ENCODE measurements at places on chromosomes 16 and 17. TPM values are rescaled to one million over a fixed set of nuclear protein-coding genes. Genes with fewer than 3 reads are reported as not detected.
A peak's percentile ranks its signal among the peaks of the same experiment; 100 is the strongest.

- no peak for DNase-seq
Measured at GRCh38 chr16:35431829-35432663, 1972.6 kb downstream of the TP53TG3F start.

DNA sequence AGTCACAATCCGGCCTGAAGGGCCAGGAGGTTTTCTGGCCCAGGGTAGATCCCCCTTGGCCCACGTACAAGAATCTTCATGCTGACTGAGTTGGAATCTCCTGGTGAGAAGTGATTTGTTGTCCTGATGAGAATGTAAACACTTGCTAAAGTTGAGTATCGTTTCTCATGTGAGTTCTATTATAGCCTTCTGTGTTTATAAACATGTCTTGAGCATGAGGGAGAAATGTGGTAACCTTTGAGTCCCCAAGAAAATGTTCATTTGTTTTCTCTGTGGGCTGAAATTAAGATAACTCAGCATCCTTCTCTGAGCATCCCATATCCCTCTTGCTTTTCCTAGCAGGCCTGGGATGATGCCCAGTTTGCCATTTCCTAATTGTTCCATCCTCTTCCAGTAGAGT is 204.8 kb downstream of the FTO start:
- no peak for DNase-seq

The TP53TG3B gene
- not detected for total RNA-seq

The RAPGEFL1 gene
- total RNA-seq, result 18.1 TPM

- DNase-seq, result no peak
Measured at GRCh38 chr17:35286120-35286781, 43.4 kb downstream of the SLFN5 start.

The CDRT4 gene
- 2.6 TPM for total RNA-seq

DNA sequence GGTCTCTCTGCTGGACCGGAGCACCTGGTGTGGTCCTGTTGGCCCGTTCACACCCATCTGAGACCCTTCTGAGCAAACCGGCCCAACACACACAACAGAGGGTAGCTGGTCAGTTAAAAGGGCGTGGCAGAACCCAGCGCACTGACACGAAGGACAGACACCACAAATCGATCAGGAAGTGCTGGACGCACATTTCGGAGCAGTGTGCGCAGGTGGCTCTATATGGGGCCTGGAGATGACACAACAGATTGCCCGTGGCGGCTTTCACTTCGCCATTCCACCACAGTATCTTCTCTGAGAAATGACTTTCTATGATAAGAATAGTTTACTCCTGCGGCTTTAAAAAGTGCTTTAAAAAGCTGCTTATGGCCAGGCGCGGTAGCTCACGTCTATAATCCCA is 12.5 kb downstream of the CCDC57 start:
- no peak for DNase-seq

DNA sequence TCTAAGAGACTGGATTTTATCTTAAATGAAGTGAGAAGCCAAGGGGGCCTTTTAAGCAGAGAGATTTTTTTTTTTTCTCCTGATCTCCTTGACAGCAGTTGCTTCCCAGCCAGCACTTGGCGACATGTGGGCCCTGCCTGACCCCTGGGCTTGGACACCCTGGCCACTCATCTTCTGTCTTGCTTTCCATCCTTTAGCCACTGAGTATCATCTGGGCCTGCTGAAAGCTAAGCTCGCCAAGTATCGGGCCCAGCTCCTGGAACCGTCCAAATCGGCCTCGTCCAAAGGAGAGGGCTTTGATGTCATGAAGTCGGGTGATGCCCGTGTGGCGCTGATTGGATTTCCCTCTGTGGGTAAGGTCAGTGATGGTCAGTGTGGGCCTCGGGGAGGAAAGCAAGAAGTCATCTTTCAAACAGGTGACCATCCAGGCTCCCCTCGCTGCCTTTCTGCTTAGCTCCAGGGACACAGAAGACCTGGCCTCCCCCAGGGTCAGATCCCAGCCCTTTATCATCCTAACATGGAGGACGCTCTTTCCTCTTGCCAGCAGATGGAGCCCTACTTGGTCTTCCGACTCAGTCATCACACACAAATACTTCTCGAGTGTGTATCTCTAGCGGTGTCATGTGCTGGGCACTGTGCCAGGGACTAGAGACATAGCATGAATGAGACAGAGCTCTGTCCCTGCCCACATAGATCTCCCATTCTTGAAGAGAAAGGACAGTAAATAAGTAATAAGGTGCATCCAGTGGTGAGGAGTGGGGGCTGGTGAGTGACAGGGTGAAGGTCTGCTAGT is 6.1 kb downstream of the DRG2 start:
- no peak for DNase-seq

- DNase-seq, result no peak
Measured at GRCh38 chr16:79573884-79574283, 26.7 kb downstream of the MAF start.

The KRT36 gene
- total RNA-seq, result not detected

DNA sequence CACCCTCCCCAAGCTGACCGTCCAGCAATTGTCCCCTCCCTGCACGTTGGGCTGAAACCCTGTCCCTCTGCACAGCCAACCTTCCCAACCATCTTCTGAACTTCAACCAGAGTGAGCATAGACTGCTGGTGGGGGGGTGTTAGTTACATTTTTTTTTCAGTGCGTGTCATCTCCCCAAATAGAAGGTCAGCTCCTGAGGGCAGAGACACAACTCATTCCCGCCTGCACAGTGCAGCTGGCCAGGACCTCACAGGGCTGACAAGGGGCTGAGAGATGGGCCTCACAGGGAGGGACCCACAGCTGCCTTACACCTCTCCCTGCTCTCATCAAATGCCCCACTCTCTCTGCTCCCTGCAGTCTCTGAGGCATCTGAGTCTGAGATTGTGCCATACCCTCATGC is 8.4 kb downstream of the SRL start:
- no peak for DNase-seq

GRCh38 chr17:20920095-20920814 is 122.6 kb downstream of the USP22 start:
- DNase-seq, result no peak

DNA sequence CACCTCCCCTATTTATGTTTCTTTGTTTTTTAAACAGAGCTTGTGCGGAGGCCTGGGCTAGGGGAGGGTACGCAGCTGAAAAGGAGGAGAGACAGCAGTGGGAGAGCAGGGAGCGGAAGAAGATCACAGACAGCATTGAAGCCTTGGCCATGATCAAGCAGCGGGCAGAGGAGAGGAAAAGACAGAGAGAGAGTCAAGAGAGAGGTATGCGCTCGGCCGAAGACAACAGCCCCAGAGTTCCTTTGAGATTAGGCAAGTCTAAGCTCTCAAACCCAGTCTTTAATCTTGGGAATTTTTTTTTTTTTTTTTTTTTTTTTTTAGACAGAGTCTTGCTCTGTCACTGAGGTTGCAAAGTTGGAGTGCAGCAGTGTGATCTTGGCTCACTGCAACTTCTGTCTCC is 20.6 kb downstream of the DNAAF1 start:
- DNase-seq, result no peak

- peak; percentile 59 for DNase-seq
Measured at GRCh38 chr16:28092721-28093384, 29.3 kb upstream of the GSG1L start.

- no peak for DNase-seq
Measured at GRCh38 chr16:12507366-12507765, 296.3 kb downstream of the CPPED1 start.

GRCh38 chr16:85553436-85554113 is 59.5 kb upstream of the GSE1 start:
- DNase-seq, result no peak

GRCh38 chr17:56821847-56822534 is 11.7 kb downstream of the C17orf67 start:
- DNase-seq, result no peak

GRCh38 chr17:32827227-32827626 is 49.7 kb downstream of the MYO1D start:
- no peak for DNase-seq

- no peak for DNase-seq
Measured at GRCh38 chr16:81599034-81599744, 154.6 kb downstream of the CMIP start.

- no peak for DNase-seq
Measured at GRCh38 chr17:11996722-11997146, 541 bp downstream of the ZNF18 start.

DNA sequence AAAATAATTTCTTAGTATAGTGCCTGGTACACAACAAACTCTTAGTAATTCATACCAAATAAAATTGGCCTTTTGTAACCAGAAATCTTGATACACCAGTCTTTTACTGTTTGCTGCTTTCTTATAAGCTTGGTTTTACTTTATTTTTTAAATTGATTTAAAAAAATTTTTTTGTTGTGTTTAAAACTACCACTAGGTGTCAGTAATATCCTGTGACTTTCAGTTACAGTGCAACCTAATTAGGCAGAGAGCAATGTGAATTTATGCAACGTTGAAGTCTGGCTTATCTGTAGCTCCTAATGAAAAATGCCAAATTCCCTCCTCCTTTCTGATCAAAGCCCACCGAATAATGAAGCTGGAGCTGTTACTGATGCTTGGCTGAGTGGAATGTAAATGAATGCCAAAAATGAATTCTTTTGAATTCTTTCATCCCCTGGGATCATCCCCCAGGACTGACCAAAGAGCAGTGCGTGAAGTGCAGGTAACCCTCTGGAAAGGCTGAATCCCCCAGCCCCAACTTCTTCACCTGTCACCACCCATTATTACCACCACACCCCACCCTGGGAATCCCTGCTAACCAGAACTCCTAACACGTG is 3.8 kb downstream of the ERCC4 start:
- DNase-seq, result no peak

The SDK2 gene
- 3.9 TPM for total RNA-seq

DNA sequence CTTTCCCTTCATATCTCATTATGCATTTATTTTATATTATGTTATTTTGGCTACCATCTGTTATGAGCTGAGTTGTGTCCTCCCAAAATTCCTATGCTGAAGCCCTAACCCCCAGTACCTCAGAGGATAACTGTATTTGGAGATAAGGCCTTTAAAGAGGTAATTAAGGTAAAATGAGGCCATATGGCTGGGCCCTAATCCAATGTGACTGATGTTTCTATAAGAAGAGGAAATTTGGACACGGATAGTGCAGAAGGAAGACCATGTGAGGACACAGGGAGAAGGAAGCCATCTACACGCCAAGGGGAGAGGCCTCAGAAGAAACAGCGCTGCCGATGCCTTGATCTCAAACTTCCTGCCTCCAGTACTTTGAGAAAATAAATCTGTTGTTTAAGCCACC is 557.7 kb upstream of the CDH5 start:
- no peak for DNase-seq

- no peak for DNase-seq
Measured at GRCh38 chr17:44424828-44425461, 35.5 kb upstream of the ITGA2B start.

Data from H1 (cell line).